ENCODE measurements at places on chromosomes 12 and 14.

DNA sequence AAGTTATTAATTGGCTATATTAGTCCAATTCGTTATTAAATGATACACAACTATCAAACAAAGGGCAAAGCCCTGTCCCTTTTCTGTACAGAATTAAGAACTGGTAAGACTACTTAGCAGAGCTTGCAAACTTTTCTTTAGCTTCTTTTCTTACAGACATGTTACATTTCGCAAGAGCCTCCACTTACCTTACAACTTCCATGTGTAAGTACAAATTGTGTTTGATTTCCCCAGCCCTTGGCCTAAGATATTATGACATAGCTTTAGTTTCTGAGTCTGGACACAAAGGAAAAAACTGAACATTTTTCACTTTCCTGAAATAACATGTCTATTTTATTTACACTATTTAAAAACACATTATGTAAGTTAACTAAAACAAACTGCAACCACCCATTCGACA lies 1.7 kb downstream of the ATF7 start:
- DNase-seq, result no peak

GRCh38 chr12:110661337-110661972 lies 27.5 kb downstream of the HVCN1 start:
- peak; percentile 65 for DNase-seq

GRCh38 chr12:25020621-25021243 lies 71.8 kb upstream of the BCAT1 start:
- no peak for DNase-seq

DNA sequence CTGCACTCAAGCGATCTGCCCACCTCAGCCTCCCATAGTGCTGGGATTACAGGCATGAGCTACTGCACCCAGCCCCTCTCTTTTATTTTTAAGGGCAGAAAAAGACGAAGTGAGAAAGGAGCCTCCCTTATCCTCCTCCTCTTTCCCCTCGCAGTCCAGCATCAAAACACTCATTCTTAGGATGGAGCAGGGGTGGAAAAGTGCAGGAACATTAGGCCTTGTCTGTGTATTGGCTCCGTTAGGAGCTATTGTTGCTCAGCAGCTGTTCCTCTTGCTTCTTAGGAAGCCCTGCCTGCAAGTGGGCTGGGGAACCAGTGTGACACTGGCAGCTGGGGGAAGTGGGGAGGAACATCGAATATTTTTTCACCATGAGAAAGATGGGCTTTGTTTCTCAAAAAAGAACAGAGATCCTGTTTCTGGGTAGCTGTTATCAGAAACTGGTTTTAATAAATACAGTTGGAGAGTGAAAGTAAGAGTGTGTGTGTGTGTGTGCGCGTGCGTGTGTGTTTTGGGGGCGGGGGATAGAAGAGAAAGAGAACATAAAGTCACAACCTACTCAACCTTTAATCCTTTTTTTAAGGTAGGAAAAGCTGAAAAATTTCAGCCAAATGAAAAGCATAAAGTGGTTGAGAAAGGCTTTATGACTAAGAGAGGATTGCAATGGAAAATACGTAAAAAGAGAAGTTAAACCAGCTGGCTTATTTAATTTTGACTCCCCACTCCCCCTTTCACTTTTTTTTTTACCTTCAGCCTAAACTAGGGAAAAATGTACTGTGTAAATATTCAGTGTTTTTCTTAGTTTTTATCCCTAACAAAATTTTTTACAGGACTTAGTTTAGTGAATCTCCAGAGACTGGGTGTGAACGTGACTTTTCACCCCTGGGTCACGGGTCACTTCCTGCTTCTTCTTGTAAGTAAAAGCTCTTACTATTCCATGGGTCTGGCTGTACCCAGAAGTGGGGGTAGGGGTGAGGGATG lies 197.2 kb upstream of the PLEKHG7 start:
- peak; percentile 74 for DNase-seq

DNA sequence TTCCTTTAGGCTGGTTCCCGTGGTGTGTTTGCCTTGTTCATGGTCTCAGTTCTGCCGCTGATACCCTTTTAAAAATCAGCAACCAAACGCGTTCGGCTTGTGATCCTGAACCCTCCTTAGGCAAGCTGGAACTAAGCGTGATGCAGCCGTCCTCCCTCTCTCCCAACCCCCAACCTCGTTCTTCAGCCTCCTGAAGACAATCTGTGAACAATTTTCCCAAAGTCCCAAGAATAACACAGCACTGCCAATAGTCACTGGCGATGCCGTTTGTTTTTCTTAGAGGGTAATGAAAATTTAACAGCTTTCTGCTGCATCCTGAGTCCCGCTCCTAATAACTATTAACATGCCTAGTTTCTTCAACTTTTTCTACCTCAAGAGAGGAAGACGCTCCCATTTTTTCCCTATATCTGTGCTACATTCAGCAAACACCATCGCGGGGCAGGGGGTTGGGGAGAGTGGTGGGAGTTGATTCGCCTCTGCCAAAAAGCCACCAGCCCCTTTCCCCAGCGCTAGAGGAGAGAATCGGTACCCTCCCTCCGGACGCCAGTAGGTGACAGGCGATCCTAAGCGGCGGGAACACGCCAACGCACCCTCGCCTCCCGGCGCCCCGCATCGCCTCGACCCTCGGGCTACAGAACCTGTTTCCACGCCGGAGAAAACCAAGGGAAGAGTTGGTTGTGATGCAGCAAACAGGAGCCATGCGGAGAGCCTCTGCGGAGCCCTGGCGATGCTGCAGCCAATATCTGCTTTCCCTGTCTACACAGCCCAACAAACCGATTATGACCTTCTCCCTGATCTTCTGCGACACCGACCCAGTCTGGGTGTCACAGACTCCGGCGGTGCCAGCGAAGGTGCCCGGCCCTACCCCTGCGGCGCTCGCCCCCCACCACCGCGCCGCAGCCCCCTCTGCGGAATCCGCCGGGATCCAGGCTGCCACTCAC lies 752 bp downstream of the PRICKLE1 start:
- DNase-seq, result peak; percentile 18

DNA sequence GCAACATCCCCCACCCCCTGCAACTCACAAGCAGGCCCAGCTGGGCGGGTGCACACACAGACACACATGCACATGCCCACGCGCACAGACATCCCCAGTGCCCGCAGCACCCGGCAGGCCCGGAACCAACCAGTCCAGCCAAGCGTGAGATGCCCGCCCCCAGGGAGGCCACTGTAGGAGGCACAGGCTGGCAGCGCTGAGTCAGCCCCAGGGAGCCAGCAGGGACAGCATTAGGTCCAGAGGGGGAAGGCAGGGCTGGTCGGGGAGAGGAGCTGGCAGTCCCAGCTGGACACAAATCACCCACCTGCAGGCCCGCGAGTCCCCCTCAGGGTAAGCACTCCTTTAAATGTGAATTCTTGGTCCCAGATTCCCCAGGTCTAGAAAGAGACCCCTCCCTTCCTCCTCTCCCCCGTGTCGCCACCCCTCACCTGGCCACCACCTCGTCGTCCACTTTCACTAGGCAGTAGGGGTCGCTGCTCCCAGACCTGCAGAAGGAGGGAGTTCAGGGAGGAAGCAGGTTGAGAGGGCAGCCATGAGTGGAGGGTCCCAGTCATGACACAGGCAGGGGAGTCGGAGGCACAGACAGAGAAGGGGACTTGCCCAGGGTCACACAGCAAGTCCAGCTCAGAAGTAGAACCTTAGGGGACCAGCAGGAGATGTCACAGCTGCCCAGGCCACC lies 5.0 kb downstream of the RASAL1 start:
- no peak for DNase-seq

GRCh38 chr12:5706247-5706646 lies 238.8 kb downstream of the ANO2 start:
- no peak for DNase-seq
